ENCODE measurements at places on chromosomes 7 and 10. TPM values are rescaled to one million over a fixed set of nuclear protein-coding genes. Genes with fewer than 3 reads are reported as not detected.

The NSUN6 gene
- 7.1 TPM for total RNA-seq

The ARHGEF35 gene
- 0.84 TPM for total RNA-seq

The FRA10AC1 gene
- total RNA-seq = 3.5 TPM

The INSYN2A gene
- 0.50 TPM for total RNA-seq

The TBX20 gene
- total RNA-seq = 0.15 TPM

The EBF3 gene
- 1.5 TPM for total RNA-seq

The MGAM2 gene
- not detected for total RNA-seq

The NUDT13 gene
- 2.1 TPM for total RNA-seq

The NRCAM gene
- total RNA-seq = 3.0 TPM

The FAM20C gene
- 137 TPM for total RNA-seq

The SPDYE9 gene
- not detected for total RNA-seq

The CYP3A7 gene
- 0.34 TPM for total RNA-seq

The FANK1 gene
- total RNA-seq = 0.84 TPM

The FAM25C gene
- not detected for total RNA-seq

The ZNF735 gene
- total RNA-seq = not detected

The RBM48 gene
- 7.1 TPM for total RNA-seq

The ACTL6B gene
- not detected for total RNA-seq

The FKBP6 gene
- not detected for total RNA-seq

The SEMA3C gene
- total RNA-seq = 99.4 TPM

The TEX36 gene
- not detected for total RNA-seq

The ZCWPW1 gene
- 0.30 TPM for total RNA-seq

The TYW1B gene
- total RNA-seq = 0.30 TPM

The GSTK1 gene
- total RNA-seq = 153 TPM

The NODAL gene
- not detected for total RNA-seq

The OR6B1 gene
- not detected for total RNA-seq

The GJD4 gene
- not detected for total RNA-seq

The SRRM3 gene
- total RNA-seq = 1.3 TPM

The GBX1 gene
- total RNA-seq = not detected

The EBLN1 gene
- total RNA-seq = not detected

The POLR2J3 gene
- 14.3 TPM for total RNA-seq

The PRSS37 gene
- total RNA-seq = not detected

The VWDE gene
- 0.17 TPM for total RNA-seq

The FRMPD2 gene
- not detected for total RNA-seq

The CFAP58 gene
- total RNA-seq = 0.17 TPM

The GPR15LG gene
- not detected for total RNA-seq

The ZNF3 gene
- total RNA-seq = 15.8 TPM

The DENND10 gene
- total RNA-seq = 43.5 TPM

The CNTNAP2 gene
- total RNA-seq = under 0.01 TPM

The MSANTD7 gene
- 11.3 TPM for total RNA-seq

The BTBD16 gene
- total RNA-seq = not detected

The ENKUR gene
- total RNA-seq = not detected

The NKX1-2 gene
- not detected for total RNA-seq

The DNAH11 gene
- total RNA-seq = under 0.01 TPM

The ICA1 gene
- 1.0 TPM for total RNA-seq

The TET1 gene
- 1.8 TPM for total RNA-seq

The MYO3A gene
- total RNA-seq = not detected

Data from bronchus fibroblast of lung (primary cell).